ENCODE measurements at places on chromosomes 5 and 9.

DNA sequence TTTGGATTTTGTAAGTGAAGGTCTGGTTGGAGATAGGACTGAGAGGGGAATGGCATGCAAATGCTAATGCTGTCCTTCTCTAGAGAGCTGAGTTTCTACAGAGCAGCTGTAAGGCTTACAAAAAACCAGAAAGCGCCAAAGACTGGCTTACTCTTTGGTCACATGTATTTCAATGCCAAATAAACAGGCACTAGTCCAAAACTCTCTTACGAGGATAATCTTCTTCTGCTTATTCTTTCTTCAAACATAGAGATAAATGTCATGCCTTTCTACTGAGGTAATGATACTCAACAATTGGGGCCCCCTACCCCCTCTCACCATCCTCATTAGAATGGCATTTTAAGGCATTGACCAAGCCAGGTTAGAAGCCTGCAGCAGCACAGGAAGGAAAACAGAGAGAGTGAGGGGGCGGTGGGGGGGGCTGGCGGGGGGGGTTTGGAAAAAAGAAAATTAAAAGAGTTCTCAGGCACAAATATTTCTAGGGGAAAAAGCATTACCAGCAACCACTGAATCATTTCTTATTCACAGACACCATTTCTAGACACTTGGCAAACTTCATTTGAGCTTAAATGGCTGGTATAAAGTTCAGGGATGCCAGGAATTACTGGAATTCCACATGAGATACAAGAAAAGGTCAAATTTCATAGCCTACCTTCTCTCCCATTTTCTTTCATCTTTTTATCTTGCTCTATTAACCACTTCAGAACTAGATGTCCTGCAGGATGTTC lies 34.0 kb downstream of the PUM3 start:
- DNase-seq: no peak

DNA sequence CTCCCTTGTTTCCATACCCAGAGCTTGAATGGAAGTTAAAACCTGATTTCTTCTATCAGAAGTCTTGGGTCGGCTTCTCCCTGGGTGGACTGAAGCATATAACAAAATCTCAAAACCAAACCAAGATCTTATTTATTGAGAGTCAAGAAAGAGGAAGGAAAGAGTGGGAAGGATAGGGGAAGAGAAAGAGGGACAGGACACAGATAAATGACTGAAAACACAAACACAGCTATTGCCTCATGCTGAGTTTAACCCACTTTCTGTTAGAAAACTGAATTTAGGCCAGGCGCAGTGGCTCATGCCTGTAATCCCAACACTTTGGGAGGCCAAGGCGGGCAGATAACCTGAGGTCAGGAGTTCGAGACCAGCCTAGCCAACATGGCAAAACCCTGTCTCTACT lies 92.9 kb downstream of the PALM2AKAP2 start:
- DNase-seq: no peak

DNA sequence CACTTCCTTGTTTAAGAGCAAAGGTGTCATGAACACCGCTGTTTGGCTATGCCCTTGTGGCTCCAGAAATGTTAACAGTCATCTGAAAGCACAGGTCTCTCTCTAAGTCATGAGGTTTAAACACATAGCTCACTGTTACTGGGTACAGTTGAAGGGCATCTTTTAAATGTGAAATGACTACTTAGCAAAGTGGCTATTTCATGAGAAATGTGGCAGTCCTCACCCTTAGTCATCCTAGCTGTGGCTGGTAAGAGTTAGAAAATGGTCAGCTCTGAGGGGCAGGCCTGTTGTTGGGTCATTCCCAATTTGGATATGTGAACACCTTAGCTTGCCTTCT lies 24.2 kb upstream of the TMEM171 start:
- no peak for DNase-seq

GRCh38 chr5:147818290-147818689 lies 13.2 kb downstream of the SPINK1 start:
- no peak for DNase-seq

DNA sequence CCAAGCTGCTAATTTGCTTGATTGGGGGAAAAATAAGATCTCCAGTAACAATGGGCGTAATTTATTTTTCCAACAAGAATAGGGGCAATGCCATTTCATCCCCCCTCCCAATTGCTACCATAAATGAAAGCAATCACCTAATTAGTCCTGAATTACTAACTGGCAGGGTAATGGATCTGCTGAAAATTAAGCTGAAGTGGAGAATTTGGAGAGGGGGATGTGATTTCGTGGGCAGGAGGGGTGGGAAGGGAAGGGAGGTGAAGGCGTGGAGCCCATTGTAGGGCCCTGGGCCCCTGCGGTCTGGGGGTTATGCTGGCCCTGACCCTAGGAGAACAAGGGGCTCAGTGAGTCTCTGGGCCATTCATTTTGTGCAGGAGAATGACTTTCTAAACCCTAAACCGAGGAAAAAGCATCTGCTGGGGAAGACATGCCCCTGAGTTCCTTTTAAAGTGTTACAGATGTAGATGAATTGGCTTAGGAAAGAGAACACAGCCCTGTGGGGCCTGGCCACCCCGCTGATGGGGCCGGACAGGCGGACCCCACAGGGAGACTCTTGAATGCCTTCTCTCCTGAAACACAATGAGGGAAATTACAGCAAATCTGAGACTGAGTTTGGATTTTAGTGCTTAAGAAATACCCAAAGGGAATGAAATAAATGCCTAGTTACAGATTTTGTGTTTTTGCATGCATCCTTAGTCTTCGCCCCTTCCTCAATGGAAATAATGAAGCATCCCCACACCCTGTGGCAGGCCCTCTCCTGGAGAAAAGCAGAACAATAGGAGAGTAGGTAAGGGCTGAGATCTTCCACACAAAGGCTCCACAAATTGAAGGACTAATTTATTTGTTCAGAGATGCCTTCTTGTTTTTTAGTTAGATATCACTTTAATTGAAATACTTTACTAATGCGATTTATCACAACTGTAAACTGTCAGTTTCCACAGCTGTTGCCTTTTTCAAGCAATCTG lies 143.2 kb downstream of the PSAT1 start:
- no peak for DNase-seq

DNA sequence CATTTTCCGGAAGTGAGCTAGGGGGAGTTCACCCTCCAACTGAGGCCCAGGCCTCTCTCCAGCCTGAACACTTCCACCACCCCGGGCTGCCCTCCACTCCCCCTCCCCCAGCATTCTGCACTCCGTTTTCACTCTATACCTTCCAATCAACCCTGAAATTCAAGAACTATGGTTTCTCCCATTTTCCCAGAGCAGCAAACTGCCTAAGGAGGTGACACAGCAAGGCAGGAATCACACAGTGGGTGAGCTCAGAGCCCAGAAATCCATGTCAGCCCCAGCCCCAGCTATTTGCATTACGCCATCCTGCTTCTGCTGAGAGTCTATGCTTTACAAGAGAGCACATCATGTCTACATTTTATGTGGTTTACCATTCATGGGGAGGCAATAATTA lies 11.9 kb downstream of the MSX2 start:
- no peak for DNase-seq
